ENCODE measurements at places on chromosomes 3 and 15.
A peak's percentile ranks its signal among the peaks of the same experiment; 100 is the strongest.

DNA sequence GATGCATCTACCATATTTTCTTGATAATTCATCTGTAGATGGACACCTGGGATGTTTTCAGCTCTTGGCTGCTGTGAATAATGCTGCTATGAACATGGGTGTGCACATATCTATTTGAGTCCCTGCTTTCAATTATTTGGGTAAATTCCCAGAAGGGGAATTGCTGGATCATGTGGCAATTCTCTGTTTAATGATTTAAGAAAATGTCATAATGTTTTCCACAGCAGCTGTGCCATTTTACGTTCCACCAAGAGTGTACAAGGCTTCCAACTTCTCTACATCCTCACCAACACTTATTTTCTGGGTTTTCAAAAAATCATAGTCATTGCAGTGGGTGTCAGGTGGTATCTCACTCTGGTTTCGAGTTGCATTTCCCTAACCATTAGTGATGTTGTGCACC, 64.4 kb downstream of the NSMCE3 start:
- DNase-seq = peak; percentile 61

- DNase-seq = no peak
Measured at GRCh38 chr3:129063841-129064482, 3.4 kb downstream of the GP9 start.

DNA sequence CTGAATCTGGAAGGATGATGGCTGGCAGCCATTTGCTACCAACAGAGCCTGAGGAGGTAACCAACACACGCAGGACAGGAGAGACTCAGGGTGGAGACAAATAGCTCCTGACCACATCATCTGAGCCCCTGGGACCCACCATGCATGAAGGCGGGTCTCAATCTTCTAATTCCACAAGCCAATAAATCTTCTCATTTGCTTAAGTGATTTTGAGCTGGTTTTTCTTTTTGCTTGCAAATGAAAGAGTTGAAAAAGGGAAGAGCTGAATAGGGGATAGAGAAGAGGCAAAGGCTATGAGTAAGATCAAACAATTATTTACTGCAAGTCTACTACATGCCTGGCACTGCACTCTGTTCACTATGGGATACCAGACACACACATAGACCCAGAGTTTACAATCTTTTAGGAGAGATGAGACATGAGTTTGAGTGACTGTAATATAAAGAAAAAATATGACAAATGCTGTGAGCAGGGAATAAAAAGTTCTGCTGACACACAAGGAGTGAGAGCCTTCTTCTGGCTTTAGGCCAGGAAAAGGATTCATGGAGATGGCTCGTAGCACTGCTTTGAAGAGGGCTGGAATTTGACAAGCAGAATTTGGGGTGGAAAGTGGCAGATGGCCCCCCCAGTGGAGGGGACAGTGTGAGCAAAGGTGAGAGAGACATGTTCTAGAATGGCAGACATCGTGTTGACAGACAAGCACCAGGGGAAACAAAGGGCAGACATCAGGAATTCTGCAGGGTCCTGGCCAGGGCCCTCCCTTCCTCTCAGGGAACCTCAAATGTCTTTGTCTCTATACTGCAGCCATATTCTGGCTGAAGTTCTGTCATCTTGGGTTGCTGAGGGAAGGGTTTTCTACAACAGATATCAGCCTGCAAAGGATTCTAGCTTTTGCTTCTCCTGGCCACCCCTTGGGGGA, 69.8 kb upstream of the WNT5A start:
- no peak for DNase-seq

GRCh38 chr15:35740761-35741160, 194.8 kb upstream of the DPH6 start:
- no peak for DNase-seq

DNA sequence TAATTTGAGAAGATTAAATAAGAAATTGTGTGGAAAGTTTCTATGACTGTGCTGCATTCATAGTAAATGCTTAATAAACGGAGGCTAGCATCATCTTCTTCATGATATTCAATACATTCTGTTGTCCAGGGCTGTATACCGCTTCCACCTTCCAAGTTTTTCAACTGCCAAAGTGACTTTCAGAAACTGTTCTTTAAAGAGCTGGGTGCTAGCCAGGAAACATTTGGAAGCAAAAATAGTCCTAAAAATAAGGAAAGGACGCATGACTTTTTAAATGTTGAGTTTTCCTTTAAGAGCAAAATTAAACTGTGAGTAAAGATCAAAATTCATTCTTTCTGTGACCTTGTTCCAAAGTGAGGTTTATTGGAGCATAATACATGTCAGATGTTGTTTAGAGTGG, 9.4 kb upstream of the ERC2 start:
- DNase-seq = no peak

Data from lung (tissue), 17 donors.